ENCODE measurements at places on chromosomes 5 and 9. TPM values are rescaled to one million over a fixed set of nuclear protein-coding genes. Genes with fewer than 3 reads are reported as not detected.

LRRTM2 gene
- not detected for total RNA-seq

SFXN1 gene
- total RNA-seq = 93.0 TPM

IFNK gene
- total RNA-seq = 72.0 TPM

SOHLH1 gene
- total RNA-seq = not detected

LRRC70 gene
- total RNA-seq = 0.39 TPM

PCDHB4 gene
- total RNA-seq = not detected

CDKN2A gene
- 12.8 TPM for total RNA-seq

RLN2 gene
- 0.92 TPM for total RNA-seq

All from foreskin keratinocyte (primary cell).